ENCODE measurements at places on chromosomes 11 and 22. TPM values are rescaled to one million over a fixed set of nuclear protein-coding genes. Genes with fewer than 3 reads are reported as not detected.

DNA sequence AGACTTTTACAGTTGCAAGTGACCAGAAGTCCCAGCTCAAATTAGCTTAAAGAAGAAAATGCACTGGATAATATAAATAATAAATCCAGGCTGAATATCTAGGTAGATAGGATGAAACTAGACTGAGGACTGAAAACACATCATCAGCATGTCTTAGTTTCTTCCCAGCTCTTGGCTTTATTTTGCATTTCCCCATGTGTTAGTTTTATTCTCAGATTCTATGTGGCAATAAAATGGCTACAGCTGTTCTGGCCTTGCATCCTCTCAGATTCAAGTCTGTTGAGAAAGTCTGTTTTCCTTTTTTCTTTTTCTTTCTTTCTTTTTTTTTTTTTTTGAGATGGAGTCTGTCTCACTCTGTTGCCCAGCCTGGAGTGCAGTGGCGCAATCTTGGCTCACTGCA lies 22.6 kb upstream of the CAT start:
- no peak for DNase-seq

The PATE2 gene
- not detected for total RNA-seq

DNA sequence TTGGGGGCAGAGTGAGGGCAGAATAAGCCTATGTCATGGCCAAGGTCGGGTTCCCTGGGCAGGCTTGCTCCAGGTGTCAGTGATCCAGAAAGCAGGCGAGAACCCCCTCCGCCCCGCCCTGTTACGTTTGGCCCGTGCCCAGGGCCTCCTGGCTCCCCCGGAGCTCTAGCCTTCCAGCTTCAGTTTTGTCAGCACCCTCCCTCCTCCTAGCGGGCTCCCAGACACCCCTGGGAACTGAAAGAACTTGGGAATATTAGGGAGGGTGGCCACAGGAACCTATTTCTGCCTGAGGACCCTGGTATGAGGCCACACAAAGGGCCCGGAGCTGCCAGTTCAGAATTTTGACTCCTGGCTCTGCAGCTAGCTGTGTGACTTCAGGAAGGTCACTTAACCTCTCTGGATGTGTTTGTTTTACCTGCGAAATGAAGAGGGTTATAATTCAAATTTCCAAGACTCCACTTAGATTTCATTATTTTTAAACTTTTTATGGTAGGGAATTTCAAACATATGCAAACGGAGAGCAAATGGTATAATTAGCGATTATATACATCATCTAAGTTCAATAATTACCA lies 1.2 kb downstream of the TUBA8 start:
- DNase-seq: peak; percentile 64

DNA sequence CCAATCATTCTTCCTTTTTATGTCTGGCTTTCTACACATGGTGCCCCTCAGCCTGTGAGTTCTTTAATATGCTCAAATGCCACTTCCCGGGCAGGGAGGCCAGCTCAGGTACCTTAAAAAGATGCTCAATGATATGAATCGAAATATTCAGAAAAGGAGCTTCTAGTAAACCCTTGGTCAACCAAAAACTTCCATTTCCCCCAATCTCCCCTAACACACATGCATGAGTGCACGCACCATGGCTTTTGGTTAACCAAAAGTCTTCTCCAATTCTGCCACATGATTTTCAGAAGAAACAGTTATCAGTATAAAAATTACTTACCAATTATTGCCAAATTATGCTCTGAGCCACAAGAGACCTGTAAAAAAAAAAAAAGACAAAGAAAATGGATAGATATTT lies 135.0 kb downstream of the SERGEF start:
- DNase-seq: no peak

The CSNK2A3 gene
- total RNA-seq: 1.6 TPM

The LRRC32 gene
- 0.63 TPM for total RNA-seq

- no peak for DNase-seq
Measured at GRCh38 chr11:57124917-57125316, 56.8 kb upstream of the LRRC55 start.

GRCh38 chr22:36781656-36782627 lies 6.0 kb upstream of the IFT27 start:
- peak; percentile 93 for DNase-seq

- DNase-seq: no peak
Measured at GRCh38 chr11:95299078-95299679, 68.2 kb upstream of the SESN3 start.

The CELSR1 gene
- 7.8 TPM for total RNA-seq

GRCh38 chr11:1969035-1969434 lies 21.9 kb downstream of the MRPL23 start:
- DNase-seq: no peak

- no peak for DNase-seq
Measured at GRCh38 chr11:58691675-58692074, 40.1 kb downstream of the GLYAT start.

- no peak for DNase-seq
Measured at GRCh38 chr11:43694477-43694876, 13.9 kb downstream of the HSD17B12 start.

The CWC15 gene
- total RNA-seq: 30.6 TPM

The ADORA2A gene
- 7.0 TPM for total RNA-seq

The OVOL1 gene
- total RNA-seq: 1.4 TPM

The VWCE gene
- total RNA-seq: 0.85 TPM

The C11orf54 gene
- total RNA-seq: 27.0 TPM

All from H7 (cell line).